Kidney (tissue), 22 donors: ENCODE measurements at places on chromosomes 3 and 15. TPM values are rescaled to one million over a fixed set of nuclear protein-coding genes. Genes with fewer than 3 reads are reported as not detected.

The COL6A6 gene
- polyA plus RNA-seq: not detected

The OXSR1 gene
- polyA plus RNA-seq: 16.7 TPM

GRCh38 chr15:98703126-98703685 lies 54.9 kb downstream of the IGF1R start:
- H3K36me3 ChIP-seq: peaks cover 7% of the 10 kb centered on the region
- no peaks in the 10 kb centered on the region for H3K27me3 ChIP-seq
- H3K4me3 ChIP-seq: no peak overlapping the region
- no peak overlapping the region for H3K27ac ChIP-seq
- peaks cover 26% of the 10 kb centered on the region for H3K4me1 ChIP-seq

DNA sequence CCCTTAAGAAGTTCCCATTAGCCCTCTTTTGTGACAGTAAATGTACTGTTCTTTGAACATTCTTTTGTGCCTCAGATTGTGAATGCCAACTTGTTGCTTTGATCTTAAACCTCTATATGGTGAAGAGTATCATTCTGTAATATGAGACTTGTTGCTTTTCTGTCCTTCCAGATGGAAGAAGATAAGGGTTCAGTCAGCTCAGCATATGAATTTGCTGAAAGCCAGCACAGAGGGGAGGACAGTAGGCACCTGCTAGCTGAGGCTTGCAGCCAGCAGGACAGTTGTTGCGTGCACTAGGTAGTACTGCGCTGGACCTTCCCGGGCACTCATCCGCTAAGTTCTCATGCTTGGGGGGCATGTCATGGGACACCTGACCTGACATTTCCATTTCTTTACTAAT lies 74.7 kb downstream of the DCUN1D1 start:
- H3K4me3 ChIP-seq: no peak overlapping the region
- no peak for DNase-seq
- H3K27ac ChIP-seq: no peak overlapping the region
- no peaks in the 10 kb centered on the region for H3K4me1 ChIP-seq

DNA sequence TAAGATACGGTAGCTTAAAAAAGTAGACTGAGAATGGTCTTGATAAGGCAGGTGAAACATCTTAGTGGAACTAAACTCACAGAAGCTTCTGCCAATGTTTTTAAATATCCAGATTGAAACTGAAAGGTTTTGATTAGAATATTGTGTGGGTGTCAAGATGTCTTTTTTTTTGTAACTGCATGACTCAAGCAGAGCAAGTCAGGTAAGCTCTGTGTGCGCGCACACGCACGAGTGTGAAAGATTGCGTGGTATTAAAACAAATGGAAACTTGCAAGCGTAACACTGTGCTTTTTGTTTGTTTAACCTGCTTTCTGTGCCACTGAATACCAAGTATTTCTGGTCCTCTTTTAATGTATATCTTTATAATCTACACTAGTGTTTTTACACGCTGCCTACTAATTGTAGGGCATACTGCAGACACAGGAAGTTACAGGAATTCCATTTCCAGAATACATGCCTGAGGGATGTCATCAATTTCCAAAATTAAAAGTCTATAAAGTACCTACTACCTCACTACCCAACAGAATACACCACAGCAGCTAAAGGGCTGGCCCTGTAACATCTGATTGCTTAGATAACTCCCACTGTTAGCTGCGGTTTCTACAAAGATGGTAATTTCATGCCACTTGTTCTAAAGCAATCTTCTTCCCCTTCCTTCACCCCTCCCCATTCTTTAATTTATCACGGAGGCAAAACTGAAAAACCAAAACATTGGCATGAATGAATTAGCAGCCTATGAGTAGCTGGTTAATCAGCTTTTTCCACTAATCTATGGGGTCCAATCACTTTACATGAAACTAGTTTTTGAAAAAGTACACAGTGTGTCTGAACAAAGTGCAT lies 472.8 kb downstream of the SHQ1 start:
- H3K4me3 ChIP-seq: no peak overlapping the region
- H3K36me3 ChIP-seq: peaks cover 12% of the 10 kb centered on the region
- no peak overlapping the region for H3K27ac ChIP-seq
- no peak for DNase-seq
- H3K27me3 ChIP-seq: no peaks in the 10 kb centered on the region

GRCh38 chr3:172713316-172713715 lies 2.4 kb upstream of the NCEH1 start:
- H3K4me3 ChIP-seq: no peak overlapping the region
- no peak for DNase-seq
- no peak overlapping the region for H3K27ac ChIP-seq
- no peaks in the 10 kb centered on the region for H3K27me3 ChIP-seq
- H3K36me3 ChIP-seq: no peaks in the 10 kb centered on the region

DNA sequence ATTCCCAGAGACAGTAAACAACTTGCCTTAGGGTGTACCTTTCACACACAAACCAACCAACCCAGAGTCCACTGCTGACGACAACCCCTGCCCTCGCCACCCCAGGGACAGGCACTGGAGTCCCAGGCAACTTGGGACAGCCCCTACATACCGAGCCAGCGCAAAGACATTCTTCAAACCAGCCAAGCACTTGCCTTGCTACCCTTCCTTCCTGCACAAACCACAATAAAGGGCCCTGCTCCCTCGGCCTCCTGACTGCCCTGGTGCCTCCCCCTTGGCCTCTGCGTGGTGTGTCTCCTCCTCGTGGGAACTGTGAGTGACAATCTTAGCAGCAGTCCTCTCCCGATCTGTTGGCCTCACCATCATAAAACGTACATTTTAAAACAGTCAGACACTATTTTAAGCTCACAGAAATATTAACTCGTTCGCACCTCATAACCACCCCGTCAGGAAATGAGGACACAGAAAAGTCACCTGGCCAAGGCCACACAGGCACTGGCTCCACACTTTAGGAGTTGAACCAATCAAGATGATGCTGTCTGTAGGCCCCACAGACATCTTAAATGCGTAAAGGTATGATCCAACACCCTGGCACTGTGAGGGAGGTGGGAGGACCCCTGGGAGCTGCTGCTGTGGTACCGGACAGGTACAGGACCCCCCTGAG lies 113.8 kb downstream of the ADCY5 start:
- no peaks in the 10 kb centered on the region for H3K36me3 ChIP-seq
- no peaks in the 10 kb centered on the region for H3K27me3 ChIP-seq
- H3K4me3 ChIP-seq: no peak overlapping the region
- no peaks in the 10 kb centered on the region for H3K4me1 ChIP-seq

GRCh38 chr3:46864061-46864881 lies 1.0 kb upstream of the MYL3 start:
- DNase-seq: peak; percentile 63
- no peak overlapping the region for H3K27ac ChIP-seq
- no peaks in the 10 kb centered on the region for H3K27me3 ChIP-seq
- no peak overlapping the region for H3K4me3 ChIP-seq

DNA sequence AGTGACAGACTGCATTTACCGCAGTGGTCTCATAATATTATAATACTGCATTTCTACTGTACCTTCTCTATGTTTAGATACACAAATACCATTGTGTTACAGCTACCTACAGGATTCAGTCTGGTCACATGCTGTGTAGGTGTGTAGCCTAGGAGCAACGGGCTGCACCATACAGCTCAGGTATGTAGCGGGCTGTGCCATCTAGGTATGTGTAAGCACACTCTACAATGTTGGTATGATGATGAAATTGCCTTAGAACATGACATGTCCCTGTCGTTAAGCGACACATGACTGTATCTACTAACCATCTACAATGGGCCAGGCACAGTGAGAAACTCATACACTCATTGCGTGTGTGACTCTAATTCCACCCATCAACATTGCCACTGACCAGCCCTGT lies 85.5 kb upstream of the SEC13 start:
- no peaks in the 10 kb centered on the region for H3K36me3 ChIP-seq
- no peaks in the 10 kb centered on the region for H3K27me3 ChIP-seq
- no peak overlapping the region for H3K4me3 ChIP-seq
- DNase-seq: no peak
- H3K4me1 ChIP-seq: no peaks in the 10 kb centered on the region

- no peak for DNase-seq
- H3K27ac ChIP-seq: no peak overlapping the region
- H3K36me3 ChIP-seq: peaks cover 23% of the 10 kb centered on the region
Observed at GRCh38 chr3:47424434-47425382, 43.9 kb downstream of the PTPN23 start.

DNA sequence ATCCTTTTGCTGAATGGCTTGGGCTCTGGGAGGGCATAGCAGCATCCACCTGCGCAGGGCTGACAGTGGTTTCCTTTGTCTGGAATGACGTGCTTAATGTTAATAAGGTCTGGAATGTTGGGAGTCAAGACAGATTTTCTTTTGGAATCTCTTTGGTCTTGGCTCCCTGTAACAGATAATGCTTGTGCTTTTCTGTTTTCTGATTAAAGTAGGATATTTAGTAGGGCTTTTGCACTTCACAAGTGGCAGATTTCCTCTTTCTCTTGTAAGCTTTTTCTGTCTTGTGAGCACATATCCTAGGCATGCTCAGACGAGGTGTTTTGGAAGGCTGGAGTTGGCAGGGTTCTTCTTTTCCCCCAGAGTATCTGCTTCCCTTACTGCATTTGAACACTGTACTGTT lies 189.6 kb downstream of the GHSR start:
- peaks cover 8% of the 10 kb centered on the region for H3K4me1 ChIP-seq
- peak overlapping the region; percentile 49 for H3K27ac ChIP-seq
- H3K4me3 ChIP-seq: no peak overlapping the region
- H3K36me3 ChIP-seq: no peaks in the 10 kb centered on the region
- no peak for DNase-seq
- no peaks in the 10 kb centered on the region for H3K27me3 ChIP-seq

The RBP2 gene
- 13.5 TPM for polyA plus RNA-seq

DNA sequence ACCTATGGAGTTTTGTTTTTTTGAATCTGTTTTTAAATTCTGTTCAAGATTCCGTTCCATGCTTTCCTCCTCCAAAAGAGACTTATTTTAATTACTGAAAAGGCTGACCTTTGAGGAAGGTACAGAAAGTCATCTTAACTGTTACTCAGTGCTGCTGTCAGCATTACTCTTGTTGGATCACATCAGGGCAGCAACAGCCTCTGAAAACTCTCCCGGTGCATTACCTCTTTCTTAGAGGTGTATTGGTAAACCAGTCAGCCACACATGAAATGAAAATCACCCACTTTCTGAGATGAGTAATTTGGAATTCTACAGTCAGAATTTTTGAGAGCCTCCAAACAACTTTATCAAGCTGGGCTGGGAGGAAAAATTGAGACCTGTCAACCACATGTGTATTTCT lies 88.5 kb upstream of the LIMD1 start:
- no peaks in the 10 kb centered on the region for H3K27me3 ChIP-seq
- no peak overlapping the region for H3K27ac ChIP-seq
- DNase-seq: no peak
- no peak overlapping the region for H3K4me3 ChIP-seq

DNA sequence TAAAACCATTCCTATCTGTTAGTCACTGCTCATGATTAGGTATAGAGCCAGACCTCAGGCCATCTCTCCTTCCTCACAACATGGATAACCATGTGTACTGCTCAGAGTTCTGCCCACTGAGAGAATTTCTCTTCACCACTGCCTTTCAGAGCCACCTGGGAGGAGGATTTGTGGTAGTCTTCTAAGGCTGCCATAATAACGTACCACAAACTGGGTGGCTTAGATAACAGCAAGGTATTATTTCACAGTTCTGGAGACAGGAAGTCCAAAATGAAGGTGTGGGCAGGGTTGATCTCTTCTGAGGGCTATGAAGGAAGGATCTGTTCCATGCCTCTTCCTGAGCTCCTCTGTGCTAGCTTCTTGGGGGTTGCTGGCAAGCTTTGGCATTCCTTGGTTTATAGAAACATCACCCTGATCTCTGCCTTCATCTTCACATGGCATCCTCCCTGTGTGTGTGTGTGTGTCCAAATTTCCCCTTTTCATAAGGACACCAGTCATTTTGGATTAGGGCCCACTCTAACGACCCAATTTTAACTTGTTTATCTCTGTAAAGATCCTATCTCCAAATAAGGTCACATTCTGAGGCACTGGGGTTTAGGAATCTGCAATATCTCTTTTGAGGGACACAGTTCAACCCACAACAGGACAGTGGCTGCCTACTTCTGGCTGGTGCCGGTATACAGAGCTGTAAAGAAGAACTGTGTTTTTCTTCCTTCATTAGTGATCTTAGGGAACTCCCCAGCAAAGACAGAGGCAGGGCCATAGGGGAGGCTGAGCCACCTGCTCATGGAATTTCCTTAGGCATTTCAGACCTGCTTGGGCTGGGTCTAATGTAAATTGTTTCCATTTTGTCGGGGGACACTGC lies 42.1 kb upstream of the NOX5 start:
- no peak overlapping the region for H3K4me3 ChIP-seq
- no peaks in the 10 kb centered on the region for H3K4me1 ChIP-seq
- DNase-seq: no peak
- H3K36me3 ChIP-seq: no peaks in the 10 kb centered on the region
- H3K27me3 ChIP-seq: no peaks in the 10 kb centered on the region

The CHP1 gene
- 85.5 TPM for polyA plus RNA-seq

- no peaks in the 10 kb centered on the region for H3K36me3 ChIP-seq
- no peak overlapping the region for H3K4me3 ChIP-seq
- H3K27me3 ChIP-seq: no peaks in the 10 kb centered on the region
- no peak overlapping the region for H3K27ac ChIP-seq
- DNase-seq: no peak
Observed at GRCh38 chr15:59746777-59747176, 57.7 kb upstream of the BNIP2 start.

- no peak for DNase-seq
- no peaks in the 10 kb centered on the region for H3K4me1 ChIP-seq
- H3K27me3 ChIP-seq: no peaks in the 10 kb centered on the region
- H3K4me3 ChIP-seq: no peak overlapping the region
- no peak overlapping the region for H3K27ac ChIP-seq
Observed at GRCh38 chr15:52352086-52352485, 56.5 kb upstream of the MYO5C start.

DNA sequence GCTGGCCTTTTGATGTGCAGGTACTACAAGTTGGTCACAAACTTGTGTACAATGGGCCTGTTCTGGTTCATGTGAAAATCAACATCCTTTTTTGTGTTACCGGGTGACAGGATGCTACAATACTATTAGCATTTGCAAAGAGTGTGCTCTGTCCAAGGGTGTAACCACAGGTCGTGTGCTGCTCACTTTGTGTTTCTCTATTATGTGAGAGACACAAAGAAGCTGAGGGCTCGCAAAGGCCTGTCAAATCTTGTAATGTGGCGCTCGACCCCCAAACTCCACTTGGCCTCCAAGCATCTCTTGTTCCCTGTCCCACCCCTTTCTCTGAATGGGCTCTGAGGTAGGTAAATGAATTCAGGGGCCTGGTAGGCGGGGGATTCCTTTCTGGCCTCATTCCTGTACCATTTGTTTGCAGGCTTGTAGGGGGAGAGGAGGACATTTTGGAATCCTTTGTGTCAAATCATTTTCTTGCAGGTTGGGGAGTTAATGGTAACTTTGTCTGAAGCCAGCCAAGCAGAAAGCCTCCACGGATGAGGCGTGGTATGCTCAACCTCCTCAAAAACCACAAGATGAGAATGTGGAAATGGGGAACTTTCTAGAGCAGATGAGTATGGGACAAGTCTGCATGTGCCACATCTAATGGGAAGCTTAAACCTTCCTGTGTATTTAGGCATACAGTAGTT lies 109.1 kb downstream of the OPA1 start:
- no peak overlapping the region for H3K4me3 ChIP-seq
- H3K27ac ChIP-seq: no peak overlapping the region
- H3K4me1 ChIP-seq: no peaks in the 10 kb centered on the region
- H3K36me3 ChIP-seq: no peaks in the 10 kb centered on the region
